ENCODE measurements at places on chromosomes 7 and 10.

GRCh38 chr10:79374312-79375191, 27.3 kb downstream of the PPIF start:
- peak; percentile 87 for DNase-seq

DNA sequence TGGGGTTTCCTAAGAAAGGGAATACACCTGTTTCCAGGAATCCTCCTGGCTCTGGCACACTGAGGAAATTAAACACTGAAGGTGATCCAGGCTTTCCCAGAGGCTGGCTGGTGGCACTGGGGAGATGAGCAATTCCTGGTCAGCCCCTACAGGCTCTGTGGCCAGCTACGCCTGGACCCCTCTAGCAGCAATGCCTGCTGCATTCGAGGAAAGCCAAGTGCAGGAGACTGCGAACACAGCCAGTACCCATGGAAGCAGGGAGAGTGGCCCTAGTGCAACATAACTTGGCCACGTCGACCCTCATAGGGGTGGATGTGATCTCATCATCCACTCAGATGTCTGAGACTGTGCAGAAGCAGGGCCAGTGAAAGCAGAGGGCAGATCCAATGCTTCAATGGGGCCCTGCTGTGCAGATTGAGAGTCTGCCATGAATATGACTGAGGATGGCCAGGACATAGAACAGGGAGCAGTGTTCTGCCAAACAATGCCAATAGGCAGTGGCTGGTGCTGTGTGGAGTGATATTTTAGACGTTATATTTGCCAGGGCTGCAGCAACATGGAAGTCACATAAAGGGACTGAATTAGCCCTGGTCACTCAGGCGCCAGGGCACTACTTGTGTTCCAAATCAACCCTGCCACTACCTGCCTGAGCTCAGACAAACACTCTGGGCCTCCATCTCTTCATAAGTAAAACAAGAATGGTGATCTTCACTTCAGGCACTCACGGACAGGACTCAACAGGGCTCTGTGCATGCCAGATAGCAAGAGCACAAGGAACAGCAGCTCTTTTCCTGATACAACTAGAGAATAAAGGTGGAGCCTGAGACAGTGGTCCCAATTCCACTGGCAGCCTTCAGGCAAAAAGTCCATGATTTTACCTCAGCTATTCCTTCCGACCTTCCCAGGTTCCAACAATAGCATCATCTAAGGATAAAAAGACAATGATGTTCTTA, 2.4 kb downstream of the ZNF488 start:
- peak; percentile 32 for DNase-seq

GRCh38 chr10:28479927-28480627, 52.8 kb upstream of the WAC start:
- no peak for DNase-seq

- DNase-seq, result no peak
Measured at GRCh38 chr7:40566879-40567278, 432.1 kb downstream of the SUGCT start.

- DNase-seq, result no peak
Measured at GRCh38 chr10:71971311-71971731, 7.1 kb downstream of the CHST3 start.

DNA sequence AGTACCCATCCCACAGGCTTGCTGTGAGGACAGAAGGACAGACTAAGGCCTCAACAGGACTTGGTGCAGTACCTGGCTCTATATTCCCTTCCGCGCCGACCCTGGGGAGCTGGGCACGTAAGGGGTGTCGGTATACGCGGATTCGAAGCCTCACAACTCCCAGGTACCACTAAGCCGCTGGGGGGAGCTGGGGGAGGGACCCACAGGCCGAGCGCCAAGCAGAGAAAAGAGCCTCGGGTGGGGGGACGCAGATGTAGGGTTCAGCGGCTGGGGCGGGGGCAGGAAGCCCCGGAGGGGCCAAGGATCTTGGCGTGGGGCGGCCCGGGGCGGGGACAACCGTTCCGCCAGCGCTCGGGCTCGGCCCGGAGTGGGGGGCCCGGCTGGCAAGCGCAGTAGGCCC, 126.4 kb upstream of the ZNF746 start:
- no peak for DNase-seq

DNA sequence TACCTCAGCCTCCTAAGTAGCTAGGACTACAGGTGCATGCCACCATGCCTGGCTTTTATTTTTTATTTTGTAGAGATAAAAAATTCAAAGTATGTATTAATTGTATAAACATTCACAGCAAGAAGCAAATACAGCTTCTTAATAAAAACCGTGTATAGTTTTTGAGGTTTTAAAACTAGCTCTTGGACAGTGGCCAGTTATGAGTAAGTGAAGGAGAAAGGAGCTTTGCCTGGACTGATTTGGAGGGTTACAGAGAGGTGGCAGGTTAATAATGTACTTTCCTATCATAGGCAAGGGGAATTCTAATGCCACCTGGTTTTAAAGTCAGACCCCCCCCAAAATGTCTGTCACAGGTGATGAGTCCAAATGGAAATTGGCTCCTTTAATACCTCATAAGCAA, 43.4 kb downstream of the ZNRF2 start:
- no peak for DNase-seq

- DNase-seq, result no peak
Measured at GRCh38 chr10:14926722-14927416, 27.0 kb downstream of the DCLRE1C start.

- DNase-seq, result no peak
Measured at GRCh38 chr10:107865691-107866090, 701.2 kb upstream of the SORCS1 start.
